ENCODE measurements at places on chromosomes 2 and 18.

DNA sequence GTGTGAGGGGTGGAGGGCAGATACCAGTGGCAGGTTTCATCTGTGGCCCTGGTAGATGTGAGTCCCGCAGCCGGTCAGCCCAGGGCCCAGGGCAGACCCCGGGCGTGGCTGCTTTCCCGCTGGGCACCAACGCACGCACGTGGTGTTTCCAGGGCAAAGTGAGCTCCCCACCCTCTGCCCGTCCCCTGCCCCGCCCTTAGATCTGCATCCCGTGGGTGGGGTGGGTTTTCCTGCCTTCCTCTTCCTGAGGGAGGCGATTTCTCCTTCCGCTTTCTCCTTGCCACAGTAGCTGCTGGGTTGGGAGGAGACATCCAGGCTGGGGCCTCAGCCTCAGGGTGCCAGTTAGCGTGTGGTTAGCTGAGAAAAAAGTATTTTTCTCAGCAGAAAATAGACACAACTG is 49.6 kb downstream of the ODC1 start:
- DNase-seq = no peak

DNA sequence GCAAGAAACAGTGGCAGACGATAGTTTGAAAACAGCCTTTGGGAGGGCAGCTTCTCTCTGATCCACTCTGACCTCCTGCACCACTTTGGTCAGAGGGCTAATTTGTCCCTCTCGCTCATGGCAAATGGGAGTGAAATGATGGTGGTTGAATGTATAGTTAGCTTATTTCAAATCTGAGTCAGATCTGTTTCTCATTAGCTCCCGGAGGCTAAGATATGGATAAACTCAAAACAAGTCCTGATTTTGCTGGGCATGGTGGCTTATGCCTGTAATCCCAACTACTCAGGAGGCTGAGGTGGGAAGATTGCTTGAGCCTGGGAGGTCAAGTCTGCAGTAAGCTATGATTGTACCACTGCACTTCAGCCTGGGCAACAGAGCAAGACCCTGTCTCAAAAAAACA is 145.0 kb downstream of the ALK start:
- DNase-seq = no peak

- no peak for DNase-seq
These were observed 106.0 kb downstream of the ZNF236 start for GRCh38 chr18:76928179-76928868.

- DNase-seq = peak; percentile 22
These were observed 502 bp downstream of the TUBB6 start for GRCh38 chr18:12308386-12309100.

DNA sequence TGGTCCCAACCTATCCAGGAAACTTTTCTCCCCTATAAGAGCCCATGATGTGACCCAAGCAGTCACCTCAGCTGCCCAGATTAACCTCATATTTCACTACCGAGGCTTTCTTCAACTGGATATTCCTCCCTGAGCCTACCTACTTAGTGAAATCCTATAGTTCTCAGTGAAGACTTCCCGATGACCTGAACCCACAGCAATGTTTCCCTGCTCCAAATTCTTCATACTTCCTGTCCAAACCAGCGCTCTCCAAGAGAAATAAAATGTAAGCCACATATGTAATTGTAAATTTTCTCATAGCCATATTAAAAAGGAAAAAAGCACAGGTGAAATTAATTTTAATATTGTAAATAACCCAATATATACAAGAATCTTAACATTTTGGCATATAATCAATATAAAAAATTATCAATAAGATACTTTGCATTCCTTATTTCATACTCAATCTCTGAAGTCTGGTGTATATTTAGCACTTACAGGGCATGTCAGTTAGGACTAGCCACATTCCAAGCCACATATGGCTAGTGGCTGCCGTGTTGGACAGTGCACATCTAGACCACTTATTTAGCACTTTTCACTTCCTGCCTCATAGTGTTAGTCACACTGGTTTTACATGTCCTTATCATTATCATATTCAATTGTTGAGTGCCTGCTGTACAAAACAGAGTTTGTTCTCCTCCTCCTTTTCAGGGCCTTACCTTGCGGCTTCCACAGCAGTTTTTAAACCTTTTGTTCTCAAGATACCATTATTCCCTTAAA is 1.9 kb upstream of the STAT4 start:
- DNase-seq = no peak

- DNase-seq = no peak
These were observed 21.9 kb upstream of the ICOS start for GRCh38 chr2:203914546-203915182.

DNA sequence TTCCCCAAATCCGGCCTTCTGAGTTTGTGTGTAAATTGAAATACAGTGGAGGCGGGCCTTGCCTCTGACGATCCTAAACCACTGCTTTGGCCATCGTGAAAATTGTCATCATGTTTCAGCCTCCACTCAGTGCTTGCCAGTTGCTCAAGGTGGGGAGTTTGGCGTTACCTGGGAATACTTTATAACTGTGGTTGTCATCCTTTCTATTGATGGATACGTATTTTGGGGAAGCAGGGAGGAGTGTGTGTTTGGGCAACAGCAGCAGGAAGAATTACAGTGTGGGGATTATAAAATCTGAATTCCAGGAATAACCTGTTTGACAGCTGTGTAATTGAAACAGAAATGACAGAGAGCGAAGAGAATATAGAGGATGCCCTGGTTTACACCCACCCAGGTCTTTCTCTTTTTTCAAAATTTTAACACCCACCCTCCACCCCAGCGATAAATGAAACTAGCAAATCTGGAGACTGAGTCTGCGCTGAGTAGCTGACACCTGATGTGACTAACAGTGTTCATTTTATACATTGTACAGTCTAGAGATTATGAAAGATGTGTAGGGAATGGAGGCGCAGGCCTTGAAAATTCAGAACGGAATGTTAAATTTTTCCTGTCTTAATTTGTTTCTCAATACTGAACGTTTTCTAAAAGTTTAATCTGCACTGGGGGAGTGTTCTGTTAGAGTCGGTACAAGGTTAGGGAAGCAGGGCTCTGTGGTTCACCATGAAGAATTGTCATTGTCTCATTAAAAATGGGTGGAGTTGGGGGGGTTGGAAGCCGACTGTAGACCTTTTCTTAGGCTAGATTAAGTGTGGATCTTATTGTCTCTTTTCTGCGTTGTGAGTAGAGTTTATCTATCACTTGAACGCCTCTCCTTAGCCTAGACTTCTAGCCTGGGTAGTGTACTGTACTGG is 1.6 kb downstream of the MAP4K4 start:
- no peak for DNase-seq

GRCh38 chr2:25041307-25041927 is 459 bp upstream of the EFR3B start:
- peak; percentile 80 for DNase-seq

DNA sequence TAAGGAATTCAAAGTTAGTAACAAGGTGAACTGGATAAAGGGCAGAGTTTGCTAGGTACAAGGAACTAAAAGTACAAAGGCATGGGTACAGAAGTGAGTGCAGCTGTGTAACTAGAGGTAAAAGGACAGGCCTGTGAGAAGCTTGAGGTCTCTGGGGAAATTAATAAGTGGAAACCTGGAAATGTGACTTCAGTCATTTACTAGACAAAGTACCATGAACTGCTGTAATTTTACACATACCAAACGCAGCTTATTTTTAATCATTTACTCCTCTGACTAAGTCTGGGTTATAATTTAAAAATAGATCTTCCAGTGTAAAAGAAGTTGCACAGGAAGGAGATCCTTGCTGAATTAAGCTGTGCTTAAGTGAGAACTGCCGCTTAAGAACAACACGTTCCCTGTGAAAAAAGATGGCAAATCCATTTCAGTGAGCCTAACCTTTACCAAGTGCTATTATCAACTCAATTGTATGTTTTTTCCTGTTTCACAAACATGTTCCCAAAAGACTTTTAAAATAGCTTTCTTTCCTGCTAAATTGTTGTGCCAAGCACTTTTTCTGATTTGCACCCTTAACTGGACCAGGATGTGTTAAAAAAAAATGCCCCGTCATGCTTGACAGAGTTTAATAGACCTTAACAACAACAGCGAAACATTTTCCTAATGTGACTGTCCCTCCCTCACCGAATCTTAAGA is 44.3 kb downstream of the CALCRL start:
- DNase-seq = no peak

GRCh38 chr2:47785986-47786385 is 3.0 kb downstream of the MSH6 start:
- no peak for DNase-seq

DNA sequence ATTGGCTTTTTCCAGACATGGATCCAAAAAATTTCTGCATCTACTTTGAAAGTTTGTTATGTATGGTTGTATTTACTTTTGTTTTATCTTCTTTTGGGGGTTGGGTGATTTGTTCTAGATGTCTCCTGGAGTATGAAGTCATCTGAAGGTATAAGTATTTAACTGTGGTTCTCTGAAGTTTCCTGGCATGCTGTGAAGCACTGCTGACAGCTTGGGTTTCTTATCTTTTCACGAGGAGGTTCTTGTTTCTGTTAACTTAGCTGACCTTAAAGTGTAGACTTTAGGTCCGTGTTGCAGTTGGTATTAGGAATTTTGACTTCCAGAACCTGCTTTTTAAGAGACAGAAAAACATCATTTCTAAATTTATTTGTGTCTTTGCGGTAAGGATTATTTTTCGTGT is 15.9 kb downstream of the GLS start:
- no peak for DNase-seq

GRCh38 chr2:173969886-173970285 is 4.7 kb upstream of the SP3 start:
- DNase-seq = no peak

DNA sequence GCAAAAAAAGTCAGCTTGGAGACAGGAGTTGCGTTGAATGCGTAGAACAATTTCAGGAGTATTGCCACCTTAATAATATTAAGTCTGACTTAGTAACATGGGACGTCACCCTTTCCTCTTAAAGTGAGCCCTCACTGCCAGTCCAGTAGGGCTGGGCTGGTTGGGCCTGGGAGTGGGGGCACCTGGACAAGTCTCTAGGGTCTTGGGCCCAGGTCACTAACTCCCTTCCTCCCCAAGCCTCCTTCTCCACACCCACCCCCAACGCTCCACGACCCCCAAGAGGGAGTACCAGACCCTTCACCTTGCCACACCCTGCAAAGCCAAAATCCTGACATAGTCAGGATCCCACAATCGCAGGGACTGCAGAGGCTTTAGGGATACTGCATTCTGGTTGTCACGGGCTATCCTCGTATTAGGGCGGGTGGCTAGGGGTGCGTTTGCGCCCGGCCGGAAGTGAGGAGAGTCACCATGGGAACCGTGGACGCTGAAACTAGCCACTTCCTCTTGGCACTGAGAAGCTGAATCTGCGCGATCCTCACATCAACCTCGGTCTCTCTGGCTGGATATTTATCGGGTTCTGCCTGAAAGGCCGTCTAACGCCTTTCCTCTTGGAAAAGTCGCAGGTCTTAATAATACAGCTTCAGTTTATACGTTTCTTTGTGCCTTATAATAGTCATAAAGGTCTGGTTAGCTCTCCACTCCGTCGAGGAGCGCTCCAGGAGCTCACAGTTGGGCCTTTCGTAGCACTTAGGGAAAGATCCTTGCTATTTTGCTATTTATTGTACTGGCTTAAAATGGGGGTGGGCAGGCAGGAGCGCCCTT is 10.3 kb upstream of the CXXC1 start:
- DNase-seq = no peak

DNA sequence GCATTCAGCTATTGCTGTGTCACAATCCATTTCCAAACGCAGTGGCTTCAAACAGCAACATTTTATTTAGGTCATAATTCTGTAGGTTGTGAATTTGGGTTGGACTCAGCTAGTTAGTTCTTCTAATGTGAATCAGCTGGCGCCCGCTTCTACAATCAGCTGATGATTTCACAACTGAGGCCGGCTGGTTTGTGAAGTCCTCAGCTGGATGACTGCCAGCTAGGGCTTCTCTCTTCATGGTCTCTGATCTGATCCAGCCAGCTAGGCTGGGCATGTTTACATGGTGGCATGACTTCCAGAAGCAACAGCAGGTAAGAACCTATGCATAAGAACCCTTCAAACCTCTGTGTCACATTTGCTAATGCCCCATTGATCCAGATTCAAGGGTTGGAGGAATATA is 172.0 kb downstream of the SLC4A10 start:
- no peak for DNase-seq

All from SW 1271 (cell line).